ENCODE measurements at places on chromosomes 7 and 10.
A peak's percentile ranks its signal among the peaks of the same experiment; 100 is the strongest.

- no peak for DNase-seq
These were observed 262.8 kb downstream of the DYNC1I1 start for GRCh38 chr7:96034940-96035727.

- DNase-seq: no peak
These were observed 229.9 kb downstream of the CXCL12 start for GRCh38 chr10:44154956-44155355.

GRCh38 chr10:79069325-79070080, 737 bp downstream of the ZMIZ1 start:
- peak; percentile 51 for DNase-seq

DNA sequence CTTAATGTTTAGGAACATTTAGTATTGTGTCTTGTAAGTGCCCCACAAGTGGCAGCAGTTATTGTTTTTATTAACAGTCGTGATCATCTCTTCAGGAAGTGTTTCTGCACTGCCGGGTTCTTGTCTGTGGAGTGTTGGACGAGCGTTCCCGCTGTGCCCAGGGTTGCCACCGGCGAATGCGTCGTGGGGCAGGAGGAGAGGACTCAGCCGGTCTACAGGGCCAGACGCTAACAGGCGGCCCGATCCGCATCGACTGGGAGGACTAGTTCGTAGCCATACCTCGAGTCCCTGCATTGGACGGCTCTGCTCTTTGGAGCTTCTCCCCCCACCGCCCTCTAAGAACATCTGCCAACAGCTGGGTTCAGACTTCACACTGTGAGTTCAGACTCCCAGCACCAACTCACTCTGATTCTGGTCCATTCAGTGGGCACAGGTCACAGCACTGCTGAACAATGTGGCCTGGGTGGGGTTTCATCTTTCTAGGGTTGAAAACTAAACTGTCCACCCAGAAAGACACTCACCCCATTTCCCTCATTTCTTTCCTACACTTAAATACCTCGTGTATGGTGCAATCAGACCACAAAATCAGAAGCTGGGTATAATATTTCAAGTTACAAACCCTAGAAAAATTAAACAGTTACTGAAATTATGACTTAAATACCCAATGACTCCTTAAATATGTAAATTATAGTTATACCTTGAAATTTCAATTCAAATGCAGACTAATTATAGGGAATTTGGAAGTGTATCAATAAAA, 22.2 kb downstream of the PLA2G12B start:
- DNase-seq: no peak

DNA sequence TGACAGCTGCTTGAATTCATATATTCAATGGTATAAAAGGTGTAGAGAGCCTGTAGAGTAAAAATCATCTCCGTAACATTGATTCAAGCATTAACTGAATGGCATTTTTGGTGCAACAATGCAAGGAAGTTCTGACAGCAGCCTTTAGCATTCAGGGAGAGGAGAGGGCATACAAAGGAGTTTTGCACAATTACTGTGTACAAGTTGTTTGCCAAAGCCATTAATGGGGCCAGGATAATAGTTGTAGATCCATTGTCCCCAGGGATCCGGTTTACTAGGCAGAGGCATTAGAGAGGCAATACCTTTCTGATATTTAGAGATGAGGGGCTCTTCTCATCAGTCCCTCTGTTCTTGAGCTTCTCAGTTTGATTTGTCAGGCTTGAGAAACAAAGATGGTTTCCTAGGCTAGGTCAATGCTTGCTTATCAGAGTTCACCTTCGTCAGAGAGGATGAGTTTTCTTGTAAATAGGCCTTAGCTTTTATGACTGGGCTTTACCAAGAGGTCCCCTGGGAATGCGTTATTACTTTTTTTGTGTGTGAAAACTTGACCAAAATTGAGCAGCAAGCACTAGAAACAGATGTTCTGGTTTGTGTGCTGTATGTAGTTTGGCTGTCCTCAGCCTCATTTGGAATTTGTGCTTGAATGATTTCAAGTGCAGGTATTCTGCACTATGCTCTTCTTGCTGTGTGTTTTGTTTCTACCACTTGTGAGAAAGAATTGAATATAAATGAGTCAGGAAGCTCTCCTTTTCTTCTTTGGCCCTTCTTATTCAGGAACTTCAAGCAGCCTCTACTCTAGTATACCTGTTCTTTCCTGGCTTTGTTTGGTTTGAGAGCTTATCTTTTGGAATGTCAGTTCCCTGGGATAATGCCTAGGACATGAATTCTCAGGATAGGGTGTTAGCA, 32.0 kb downstream of the SND1 start:
- no peak for DNase-seq

DNA sequence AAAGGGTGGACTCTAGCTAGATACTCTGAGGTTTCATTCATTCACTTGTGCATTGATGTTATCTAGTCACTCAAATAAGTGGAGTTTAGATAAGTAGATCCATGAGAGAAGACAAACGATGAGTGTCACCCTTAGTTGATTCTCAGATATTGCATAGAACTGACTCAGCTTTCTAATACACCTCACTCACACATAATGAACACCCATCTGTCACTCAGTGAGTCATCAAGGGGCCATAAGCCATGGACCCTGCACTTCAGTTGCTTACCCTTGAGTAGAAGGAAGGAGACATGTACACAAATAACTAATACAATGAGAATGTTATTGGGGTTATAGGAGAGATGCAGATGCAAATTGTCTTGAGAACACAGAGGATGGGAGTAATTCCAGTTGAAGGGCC, 163.8 kb downstream of the SORCS3 start:
- no peak for DNase-seq

- DNase-seq: no peak
These were observed 42.9 kb downstream of the GOLGA7B start for GRCh38 chr10:97892506-97892905.

DNA sequence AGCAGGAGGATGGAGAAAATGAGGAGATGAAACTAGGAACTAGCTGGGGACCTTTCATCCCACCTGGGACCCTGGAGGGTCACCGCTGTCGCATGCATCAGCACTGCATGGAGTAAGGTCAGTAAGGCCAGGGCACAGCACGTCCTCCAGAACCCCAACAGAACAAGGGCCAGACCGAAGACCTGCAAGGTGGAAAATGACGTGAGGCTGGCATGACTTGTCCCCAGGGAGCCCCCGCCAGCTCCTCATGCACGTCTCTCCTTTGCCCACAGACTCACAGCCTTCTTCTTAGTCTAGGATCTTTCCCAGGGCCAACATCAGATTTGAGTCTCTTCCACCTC, 4.7 kb downstream of the ZNF488 start:
- no peak for DNase-seq

DNA sequence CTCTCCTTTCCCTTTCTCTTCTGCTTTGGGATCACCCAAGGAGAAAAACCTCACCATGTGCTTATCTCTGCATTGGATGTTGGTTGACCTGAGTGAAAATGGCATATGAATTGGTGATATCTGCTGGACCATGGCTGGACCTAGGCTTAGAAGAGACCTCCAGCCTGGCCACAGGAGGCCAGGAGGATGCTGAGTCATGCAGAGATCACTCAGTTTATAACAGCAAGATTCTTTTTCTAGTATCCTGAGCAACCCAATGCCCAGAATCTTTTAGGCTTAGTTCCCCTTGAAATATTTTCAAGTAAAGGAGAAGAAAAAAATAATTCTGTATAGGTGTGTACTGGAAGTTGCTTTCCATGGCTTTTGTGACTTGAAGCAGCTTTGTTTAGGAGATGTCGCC, 236.3 kb downstream of the KLF6 start:
- no peak for DNase-seq

DNA sequence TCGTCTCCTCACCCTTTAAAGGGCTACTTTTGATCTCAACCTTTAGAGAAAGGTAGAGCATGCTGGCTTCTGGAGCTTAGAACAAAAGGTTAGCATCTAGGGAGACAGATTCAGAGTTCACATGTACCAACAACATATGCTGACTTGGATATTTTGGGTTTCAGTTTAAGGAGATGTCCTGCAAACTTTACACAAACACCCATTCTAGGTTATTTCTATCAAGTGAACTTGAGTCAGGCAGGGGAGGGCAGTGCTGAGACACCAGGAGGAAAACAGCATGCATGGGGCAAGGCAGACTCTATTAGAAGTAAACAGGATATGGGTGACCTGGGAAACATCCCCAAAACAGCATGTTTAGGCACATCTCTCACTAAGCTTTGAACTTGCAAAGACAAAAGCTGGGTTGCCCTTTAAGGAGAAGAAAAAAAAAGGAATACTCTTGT, 43.8 kb downstream of the ARL4A start:
- DNase-seq: no peak

- no peak for DNase-seq
These were observed 46.6 kb downstream of the CUX1 start for GRCh38 chr7:101864039-101864438.

DNA sequence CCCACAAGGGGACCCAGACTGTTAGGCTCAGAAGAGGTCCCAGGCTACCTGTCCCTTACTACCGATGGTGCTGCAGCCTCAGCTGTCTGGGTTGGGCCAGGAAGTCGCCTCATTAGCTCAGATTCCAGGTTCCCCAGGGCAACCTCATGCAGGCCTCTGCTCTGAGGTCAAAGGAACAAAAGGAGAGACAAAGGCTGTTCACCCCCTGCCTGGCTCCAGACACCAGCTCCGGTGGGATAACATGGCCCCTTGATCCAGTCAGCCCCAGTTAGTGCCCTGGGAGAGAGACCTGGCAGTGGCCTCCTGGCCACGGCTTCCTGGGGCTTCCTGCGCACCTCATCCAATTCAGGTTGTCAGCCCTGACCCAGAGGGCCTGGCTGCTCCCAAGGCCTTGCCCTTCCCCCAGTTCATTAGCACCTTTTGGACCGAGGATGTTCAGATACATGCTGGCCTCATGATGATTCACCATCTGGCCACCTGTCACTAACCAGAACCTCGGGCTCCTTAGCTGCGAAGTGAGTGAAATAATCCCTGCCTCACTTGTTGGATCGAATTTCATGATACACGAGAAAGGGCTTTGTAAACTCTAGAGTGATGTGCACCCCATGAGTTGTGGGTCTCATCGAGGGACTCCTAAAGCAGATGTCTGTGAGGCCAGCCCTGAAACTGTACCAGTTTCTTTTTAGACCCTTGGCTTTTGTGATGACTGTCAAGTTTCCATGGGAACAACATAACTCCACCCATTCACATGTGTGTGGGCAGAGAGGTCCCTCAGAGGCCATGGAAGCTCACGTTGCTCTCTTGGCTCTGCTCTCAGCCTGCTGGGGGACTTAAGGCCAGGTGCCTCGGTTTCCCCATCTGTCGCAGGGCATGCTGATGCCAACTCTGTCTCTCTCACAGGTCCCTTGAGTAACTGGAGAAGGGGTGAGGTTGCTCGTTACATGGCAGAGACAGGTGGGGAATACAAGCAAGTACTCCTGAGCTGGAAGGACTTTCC, 79.5 kb upstream of the PCBD1 start:
- DNase-seq: no peak

GRCh38 chr10:79399223-79399831, 46.1 kb downstream of the ZCCHC24 start:
- no peak for DNase-seq

DNA sequence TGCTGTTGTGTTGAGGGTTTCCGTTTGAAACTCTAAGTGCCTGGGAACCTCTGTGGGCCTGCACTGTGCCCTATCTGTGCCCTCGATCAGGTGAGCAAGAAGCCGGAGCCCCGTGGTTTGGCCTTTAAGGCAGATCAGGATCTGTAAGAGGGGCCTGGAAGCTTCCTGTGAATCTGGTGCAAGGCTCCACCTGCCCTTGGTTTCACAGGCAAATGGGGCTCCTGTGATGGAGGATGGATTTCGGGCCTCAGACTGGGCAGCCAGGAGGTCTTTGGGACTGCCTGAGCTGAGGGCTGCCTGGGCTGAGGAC, 21.6 kb downstream of the SCART1 start:
- DNase-seq: no peak

- DNase-seq: no peak
These were observed 39.5 kb downstream of the GSDME start for GRCh38 chr7:24717694-24718320.

DNA sequence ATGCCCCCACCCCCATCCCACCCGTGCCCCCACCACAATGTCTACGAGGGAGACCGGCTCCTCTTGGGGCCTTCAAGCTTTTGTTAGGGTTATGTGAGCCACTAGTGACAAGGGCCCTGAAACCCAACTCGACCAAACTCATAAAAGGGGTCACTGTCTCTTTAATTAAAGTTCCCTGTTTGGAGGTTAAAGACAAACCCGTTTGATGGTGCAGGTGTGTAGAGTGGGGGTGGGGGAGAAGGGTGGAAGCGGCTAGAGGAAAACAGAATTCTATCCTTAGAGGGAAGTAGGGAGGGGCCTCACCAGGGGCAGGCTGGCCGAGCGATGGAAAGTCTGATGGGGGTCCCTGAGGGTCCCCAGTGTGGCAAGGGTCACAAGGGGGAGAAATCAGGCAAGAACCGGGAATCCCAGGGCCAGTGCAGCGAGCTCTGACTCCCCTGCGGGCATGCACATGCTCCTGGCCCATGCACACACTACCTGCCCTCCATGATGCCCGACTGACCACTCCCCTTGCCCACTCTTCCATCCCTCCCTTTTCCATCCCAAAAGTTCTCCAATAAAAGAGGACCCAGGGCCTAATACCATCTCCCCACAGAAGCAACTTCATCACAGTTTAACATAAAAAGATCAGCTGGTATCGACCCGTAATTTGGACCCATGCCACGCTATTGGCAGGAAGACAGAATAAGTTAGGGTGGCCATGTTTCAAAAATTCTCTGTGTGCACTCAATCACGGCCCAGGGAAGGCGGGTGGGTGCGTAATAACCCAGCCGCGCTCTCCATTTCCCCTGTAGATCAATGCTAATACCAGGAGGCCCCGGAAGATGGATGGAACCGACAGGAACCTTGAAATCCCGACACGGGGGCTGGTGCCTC, 35.9 kb upstream of the SLF2 start:
- no peak for DNase-seq

DNA sequence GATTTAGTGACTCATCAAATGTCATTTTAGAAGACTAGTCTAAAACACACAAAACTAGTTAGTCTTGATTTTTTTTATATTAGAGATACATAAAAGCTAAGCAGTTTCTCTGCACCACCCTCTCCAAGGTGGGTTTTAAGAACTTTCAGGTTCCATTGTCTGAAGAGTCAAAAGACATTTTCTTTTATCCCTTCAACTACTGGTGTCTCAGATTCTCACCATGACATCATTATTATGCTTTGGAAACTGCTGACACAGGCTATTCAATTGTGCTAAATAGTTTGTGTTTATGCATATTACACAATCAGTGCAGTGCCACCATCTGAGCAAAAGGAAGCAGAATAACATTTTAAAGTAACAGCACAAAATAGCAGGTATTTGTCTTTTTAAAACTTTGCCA, 52.2 kb downstream of the IGF2BP3 start:
- DNase-seq: no peak
